ENCODE measurements at places on chromosomes 7 and 10.

GRCh38 chr10:113261611-113262091 lies 291.2 kb upstream of the HABP2 start:
- no peak for DNase-seq

GRCh38 chr7:94011714-94012353 lies 7.7 kb upstream of the BET1 start:
- no peak for DNase-seq

DNA sequence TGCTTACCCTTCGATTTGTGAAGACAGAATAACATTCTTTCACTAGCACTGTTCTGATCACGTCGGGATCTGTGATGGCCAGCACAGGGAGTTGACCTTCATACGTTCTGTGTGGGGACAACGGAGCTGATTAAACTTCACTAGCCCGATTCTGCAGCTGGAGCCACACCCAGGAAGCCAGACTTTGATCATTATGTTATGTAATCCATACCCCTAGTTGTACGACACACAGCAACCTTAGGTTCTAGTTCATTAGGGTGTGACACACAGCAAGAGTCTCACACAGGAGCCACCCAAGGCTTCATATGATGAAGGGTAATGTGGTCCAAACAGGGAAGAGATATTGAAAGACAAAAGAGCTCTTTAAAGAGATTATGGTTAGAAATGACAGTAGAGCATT lies 7.2 kb downstream of the CYP3A5 start:
- DNase-seq, result no peak

DNA sequence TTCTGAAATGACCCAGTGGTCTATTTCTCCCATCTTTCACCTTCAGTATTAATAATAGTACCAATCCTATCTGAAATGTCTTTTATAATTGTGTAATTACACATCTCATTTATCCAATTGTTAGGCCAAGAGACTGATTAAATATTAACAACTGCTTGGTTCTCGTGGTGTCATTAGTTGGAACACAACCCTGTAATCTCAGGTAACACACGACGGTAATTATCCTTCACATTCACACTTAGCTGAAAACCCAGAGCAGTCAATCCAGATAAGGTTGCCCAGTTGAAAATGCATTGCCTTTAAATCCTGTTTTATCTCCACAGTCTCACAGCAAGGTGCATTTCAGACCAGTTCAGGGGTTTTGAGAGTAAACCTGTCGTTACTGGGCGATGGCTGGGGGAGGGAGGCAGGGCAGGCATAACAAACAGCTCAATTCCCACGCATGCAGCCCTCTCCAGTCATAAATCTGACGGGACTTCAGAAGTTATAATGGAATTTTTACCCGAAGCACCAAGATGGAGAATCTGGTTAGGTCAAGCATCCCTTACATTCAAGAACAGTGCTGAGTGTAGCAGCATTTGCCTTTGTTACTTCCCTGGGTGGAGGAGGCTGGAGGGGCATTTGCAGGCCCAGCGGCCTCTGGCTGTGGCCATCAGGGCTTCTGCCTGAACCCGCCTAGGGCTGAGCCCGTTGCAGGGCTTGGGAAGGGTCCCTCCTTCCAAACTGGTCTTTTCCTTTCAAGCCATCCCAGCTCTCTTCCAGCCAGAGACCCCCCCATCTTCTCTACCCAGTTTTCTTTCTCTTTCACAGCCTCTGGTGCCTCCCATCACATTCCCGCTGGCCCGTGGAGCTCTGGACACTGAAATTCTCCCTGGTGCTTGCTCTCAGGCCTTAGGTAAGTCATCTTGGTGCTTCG lies 201.0 kb upstream of the LYZL2 start:
- DNase-seq, result no peak

DNA sequence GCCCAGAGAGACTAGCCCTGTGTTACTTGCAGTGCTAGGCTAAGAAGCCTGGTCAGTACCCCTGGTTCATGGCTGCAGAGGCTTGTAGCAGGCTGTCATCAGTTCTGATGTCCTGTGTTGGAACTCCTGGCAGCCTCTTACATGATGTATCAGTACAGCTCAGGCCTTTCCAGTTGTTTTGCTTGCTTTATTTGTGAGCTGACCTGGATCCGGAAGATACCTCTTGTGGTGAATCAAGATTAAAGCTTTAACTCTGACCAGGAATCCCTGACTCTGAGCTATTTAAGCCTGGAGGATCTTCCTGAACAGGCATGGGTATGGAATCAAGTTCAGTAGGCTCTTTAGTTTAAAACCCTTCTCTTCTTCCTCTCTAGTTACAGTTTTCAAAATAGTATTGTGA lies 4.4 kb downstream of the STARD3NL start:
- DNase-seq, result no peak

DNA sequence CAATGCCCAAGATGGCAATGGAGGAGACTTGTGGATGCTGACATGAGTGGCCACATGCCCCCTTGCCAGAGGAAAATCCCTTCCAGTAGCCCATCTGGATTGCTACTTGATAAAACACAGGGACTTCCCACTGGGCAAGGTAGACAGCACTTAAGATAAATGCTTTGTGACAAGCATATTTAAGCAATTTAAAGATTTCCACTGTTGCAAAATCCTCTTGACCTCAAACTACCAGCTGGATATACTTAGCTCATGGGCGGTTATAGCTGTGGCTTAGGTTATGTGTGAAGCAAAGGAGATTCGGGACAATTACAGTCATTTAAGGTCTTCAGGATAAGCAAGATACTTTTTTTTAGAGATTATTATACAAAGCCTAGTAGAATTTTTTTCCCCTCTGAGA lies 238.1 kb downstream of the BMPER start:
- DNase-seq, result no peak

DNA sequence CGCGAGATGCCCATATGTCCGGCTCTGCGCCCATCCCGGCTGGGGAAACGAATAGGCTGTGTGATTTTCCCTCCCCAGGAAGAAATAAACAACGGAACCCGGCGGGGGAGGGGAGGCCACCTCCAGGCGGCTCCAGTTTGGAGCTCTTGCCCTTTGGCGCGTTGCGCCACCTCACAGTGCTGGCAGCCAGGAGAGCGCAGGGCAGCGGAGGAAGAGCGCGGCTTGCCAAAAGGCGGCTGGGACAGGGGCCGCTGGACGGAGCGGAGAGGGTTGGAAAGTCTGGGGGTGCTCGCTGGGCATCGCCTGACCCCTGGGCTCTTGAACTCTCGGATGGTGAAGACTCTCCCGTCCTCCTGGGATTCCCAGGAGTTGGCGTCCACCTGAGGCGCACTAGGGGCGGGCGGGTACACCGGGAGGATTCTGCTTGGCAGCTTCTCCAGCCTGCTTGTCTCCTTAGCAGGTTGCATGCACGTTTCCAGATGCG lies 5.3 kb upstream of the NEUROG3 start:
- no peak for DNase-seq

GRCh38 chr7:80779456-80779855 lies 139.4 kb downstream of the SEMA3C start:
- DNase-seq, result peak; percentile 44

DNA sequence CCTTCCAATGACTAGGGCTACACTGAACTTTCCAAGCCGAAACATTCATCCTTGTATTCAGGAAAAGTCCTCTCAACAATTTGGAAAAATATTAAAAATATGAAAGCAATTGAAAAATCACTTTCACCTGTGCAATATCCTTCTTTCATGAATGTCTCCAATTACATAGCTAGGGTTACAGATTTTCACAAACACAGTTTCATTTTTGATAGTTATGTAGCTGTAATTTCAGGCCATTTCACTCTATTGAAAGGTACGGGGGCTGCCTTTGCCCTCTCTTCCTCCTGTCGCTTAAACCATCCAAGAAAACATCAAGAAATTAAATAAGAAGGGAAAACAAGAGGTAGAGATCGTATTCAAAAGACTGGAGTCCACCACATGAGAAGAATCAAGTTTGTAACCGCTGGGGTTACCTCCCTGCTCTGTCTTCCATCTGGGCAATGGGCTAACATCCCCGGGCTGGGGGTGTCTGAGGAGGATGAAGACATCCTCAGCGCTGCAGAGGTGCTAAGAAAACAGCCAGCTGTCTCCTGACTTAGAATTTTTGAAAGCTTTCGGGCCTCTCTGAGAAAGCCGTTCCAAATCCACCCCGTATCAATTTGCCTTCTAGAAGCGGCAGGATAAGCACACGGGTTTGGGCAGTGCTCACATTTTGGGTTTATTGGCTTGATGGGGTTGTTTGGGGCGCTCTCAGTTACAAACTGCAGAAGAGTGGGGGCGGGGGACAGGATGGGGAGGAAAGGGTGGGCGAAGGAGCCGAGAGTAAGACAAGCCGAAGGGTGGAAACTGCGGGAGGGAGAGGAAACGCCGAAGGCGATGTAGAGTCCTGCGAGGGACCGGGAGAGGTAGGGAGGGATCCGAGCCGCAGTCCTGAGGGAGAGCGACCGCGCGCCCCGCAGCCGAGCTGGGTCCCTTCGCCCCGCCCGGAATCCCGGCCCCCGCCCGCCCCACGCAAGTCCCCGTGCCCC lies 24.3 kb upstream of the VAX1 start:
- DNase-seq, result no peak

DNA sequence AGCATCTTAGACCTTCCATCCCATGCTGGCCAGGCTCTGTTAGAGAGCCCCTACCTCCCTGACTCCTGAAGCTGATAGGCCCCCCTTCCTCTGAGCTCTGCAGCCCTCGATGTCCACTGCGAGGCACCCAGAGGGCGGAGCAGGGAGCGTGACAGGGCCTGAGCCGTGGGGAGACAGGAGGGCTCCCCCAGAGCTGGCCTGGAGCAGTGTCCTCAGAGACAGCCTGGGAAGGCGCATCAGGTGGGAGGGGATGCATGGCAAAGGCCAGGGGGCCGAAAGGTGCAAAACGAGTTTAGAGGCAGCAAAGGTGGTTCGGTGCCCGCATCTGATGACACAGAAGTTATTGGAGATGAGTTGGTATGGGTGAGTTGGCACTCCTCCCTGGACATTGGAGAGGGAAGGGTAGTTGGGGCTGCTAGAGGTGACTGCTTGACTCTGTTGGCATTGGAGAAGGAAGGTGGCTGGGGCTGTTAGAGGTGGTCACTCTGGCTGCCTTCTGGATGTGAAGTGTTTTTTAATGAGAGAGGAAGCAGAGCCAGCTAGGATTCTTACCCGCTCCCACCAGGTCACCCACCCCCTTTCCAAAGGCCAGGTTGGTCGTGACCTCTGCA lies 53.1 kb downstream of the PRF1 start:
- no peak for DNase-seq

DNA sequence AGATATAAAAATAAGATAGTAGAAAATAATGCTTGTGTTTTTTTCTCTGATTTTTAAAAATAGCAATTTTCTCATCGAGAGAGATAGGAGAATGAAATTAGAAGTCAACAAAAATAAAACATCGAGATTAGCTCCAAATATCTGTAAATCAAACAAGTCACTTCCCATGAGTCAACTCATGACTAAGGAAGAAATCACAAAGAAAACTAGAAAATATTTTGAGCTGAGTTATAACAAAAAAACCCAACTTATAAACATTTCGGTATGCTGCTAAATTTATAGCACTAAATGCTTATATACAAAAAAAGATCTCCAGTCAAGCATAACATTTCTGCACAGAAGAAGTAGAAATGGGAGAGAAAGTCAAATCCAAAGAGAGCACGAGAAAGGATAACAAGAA lies 140.1 kb downstream of the ITGA8 start:
- DNase-seq, result peak; percentile 77

GRCh38 chr7:107712025-107712424 lies 31.9 kb upstream of the CBLL1 start:
- no peak for DNase-seq

Data from ELR (cell line).